Nucleus accumbens (tissue), 56 donors: ENCODE measurements at places on chromosomes 2 and 18.

- no peak for DNase-seq
Measured at GRCh38 chr18:45376193-45376592, 239.1 kb upstream of the SLC14A2 start.

DNA sequence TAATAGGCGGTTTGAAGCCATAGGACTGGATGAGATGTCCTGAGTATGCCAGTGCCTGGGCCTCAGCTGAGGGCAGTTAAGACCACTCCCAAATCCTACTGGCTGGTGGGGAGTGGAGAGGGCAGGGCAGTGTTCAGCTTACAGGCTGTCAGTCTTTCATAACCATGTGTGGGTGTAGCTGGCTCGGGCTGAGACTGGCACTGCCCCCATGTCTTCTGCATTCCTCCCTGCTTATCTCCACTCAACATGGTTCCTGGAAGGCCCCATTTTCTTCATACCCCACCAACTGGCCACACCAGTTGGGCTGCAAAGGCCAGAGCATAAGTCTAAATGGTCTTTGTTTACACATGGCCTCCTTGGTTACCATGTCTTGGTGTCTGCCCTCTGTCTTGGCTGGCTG, 17.2 kb upstream of the IL37 start:
- no peak for DNase-seq

DNA sequence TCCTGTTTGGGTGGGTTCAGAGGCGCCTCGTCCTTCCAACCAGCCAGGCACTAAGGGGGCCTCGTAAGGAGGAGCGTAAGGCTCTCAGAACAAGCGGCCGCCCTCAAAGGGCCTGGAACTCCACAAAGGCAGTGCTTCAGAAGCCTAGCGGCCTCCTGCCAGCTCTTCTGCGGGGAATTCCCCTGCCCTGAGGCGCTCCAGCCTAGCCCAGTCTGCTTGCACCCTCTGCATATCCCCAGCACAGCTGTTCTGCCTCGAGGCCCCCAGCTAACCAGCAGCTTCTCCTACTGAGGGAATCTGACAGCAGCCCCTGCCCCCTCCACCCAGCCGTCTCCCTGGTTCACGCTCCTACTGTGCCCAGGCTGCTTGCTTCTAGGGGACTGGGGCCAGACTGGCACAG, 265.9 kb downstream of the TFCP2L1 start:
- no peak for DNase-seq

GRCh38 chr2:120765678-120766469, 30.2 kb downstream of the GLI2 start:
- DNase-seq = no peak

GRCh38 chr2:169039702-169040101, 8.6 kb upstream of the ABCB11 start:
- no peak for DNase-seq

- no peak for DNase-seq
Measured at GRCh38 chr2:146916914-146917313, 927.9 kb upstream of the ACVR2A start.
